ENCODE measurements at places on chromosomes 5 and 9.

GRCh38 chr5:143933451-143933850 lies 121.5 kb downstream of the HMHB1 start:
- DNase-seq, result no peak

DNA sequence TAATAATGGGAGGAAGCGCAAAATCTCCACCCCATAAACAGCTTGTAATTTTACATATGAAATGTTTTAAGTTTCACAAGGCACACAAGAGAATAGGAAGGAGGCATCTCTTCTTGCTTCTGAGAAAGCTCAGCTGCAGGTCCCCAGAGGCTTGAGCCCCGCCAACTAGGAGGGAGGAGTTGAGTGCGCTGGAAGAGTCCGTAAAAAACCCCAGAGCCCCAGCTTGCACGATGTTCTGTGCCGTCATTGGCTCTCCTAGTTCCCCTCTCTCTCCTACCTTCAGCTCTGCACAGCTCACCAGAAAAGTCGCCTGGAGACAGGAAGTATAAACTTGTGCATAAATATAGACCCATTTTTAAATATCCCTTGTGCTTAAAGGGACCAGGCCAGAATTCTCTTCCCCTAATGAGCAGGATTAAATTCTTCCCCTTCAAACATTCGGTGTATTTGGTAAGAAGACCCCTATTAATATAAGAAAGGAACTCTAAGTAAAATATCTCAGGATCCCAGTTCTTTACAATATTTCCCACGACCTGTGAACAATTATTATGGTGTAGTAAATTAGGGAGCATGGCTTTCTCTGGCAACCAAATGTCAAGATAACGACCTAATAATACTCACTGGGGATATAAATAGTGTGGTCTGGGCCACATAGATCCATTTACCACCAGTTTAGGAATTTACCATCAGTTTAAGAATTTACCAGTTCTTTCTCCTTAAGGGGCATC lies 13.7 kb downstream of the GLRX start:
- peak; percentile 81 for DNase-seq

GRCh38 chr5:5421149-5421960 lies 1.1 kb upstream of the ICE1 start:
- DNase-seq, result peak; percentile 22

DNA sequence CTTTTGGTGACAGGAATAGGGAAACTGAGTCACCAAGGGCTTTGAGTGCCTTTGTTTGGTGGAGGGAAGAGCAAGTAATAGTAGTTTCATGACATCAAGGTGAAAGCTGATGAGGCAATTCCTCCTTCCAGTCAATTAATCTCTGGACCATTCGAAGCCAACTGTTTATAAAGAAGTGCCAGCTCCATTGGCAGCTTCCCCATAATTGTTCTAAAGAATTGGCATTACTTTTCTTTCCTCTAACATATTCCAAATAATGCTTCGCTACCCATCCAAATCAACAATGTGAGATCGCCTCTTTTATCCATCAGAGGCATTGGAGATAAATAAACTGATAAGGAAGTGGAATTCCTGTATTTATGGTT lies 132.4 kb downstream of the NPR3 start:
- no peak for DNase-seq

GRCh38 chr5:12095808-12096281 lies 191.6 kb upstream of the CTNND2 start:
- no peak for DNase-seq

DNA sequence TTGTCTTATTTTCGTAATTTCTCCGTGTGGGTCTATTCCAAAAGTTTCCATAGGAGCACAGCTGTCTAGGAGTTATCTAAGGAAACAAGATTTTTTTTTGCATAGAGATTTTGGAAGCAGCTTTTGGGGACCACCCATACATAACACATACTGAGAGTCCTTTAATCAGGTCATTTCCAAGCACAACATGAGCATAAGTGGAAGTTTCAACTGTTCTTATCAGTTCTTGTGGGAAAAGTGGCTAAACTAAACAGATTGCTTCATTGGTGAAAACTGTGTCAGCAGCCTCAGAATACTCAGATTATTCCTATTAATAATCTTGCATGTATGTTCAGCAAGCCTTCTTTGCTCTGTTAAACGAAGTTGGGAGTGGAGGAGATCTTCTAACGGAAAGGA lies 153.6 kb upstream of the TYRP1 start:
- no peak for DNase-seq

All from activated CD4-positive, alpha-beta T cell treated with anti-CD3 and anti-CD28 coated beads for 48 hours (primary cell).